Psoas muscle (tissue), 8 donors: ENCODE measurements at places on chromosomes 4 and X. TPM values are rescaled to one million over a fixed set of nuclear protein-coding genes. Genes with fewer than 3 reads are reported as not detected.

The HSFX1 gene
- 0.39 TPM for polyA plus RNA-seq

The PCDH7 gene
- 0.06 TPM for polyA plus RNA-seq

DNA sequence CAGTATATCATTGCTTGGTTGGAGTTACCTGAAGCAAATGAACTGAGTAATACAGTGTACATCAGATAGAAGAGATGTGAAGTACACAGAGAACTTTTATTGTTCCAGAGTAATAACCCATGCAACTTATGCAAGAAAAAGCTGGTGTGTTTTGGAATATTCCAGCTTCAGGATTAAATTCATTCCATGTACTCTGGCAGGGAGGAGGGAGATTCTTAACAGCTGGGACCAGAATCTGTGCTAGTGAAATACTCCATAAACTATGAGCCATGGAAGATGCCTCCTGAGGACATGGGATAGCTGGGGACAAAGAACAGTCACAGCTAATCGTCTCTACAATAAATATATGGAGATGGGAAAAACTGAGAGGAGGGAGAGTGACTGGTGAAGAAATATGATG, 101.6 kb upstream of the OTUD4 start:
- DNase-seq = no peak

The RASSF6 gene
- polyA plus RNA-seq = not detected

DNA sequence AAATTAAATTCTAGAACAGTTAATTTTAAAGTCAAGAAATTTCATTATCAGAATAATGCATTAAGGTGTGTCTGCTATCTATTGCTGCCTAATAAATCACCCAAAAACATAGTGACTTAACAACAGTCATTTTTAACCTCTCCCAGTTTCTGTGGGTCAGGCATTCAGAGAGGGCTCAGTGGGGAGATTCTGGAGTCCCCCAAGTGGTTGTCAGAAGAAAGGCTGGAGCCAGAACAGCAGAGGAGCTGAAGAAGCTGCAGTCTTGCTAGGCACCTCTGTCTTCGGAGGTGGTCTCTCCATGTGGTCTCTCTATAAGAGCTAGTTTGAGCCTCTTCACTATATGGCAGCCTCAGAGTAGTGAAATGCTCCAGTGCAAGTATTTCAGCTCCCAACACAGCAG, 9.3 kb upstream of the HOPX start:
- DNase-seq = no peak

GRCh38 chr4:173168396-173169177, at the start of gene GALNT7:
GALNT7 (plus strand) TSS chr4:173168811; CDS start chr4:173168836, 25 bp downstream.
- DNase-seq = peak; percentile 71

The AMTN gene
- not detected for polyA plus RNA-seq

The TLR6 gene
- 0.12 TPM for polyA plus RNA-seq

DNA sequence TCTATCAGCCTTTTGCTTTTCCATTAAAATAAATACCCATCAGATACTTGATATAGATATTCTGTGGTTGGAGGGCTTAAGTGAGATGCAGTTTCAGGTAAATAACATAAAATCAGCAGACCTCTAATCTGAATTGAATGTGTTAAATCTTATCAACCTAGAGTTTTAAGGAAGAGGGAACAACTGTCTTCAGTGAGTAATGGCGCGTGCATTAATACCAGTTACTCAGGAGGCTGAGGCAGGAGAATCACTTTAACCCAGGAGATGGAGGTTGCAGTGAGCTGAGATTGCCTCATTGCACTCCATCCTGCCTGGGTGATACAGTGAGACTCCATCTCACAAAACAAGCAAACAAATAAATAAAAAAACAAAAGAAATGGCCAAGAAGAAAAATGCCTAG, 54.3 kb downstream of the FAT4 start:
- no peak for DNase-seq

DNA sequence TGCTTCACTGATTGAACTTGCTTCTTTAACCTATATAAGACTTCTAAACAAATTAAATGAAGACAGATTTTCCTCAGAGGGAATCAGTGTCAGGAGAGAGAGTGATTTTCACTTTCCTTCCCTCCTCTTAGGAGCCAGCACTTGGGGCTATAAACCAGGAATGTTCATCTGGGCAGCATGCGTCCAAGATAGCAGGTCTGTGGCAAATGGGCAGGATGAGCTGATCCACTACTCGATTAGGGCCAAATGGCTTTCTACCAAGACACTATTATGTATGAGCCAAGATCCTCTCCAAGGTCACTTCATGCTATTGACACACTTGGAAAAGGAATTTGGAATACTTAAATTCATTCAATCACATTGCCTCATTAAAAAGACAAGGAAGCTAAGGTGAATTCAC, 203.9 kb upstream of the GRID2 start:
- no peak for DNase-seq

- DNase-seq = no peak
These were observed 81.5 kb upstream of the EGFL6 start for GRCh38 chrX:13487731-13488505.

GRCh38 chr4:39353478-39354253, 12.5 kb downstream of the RFC1 start:
- DNase-seq = no peak

The SLC35A2 gene
- polyA plus RNA-seq = 13.2 TPM

The BRS3 gene
- not detected for polyA plus RNA-seq

- no peak for DNase-seq
These were observed 47.8 kb downstream of the CORIN start for GRCh38 chr4:47790105-47790504.

The RAB33A gene
- 0.16 TPM for polyA plus RNA-seq

GRCh38 chr4:152245680-152246079, 290.2 kb downstream of the FBXW7 start:
- DNase-seq = no peak

- no peak for DNase-seq
These were observed 1.3 kb downstream of the PKD2 start for GRCh38 chr4:88008743-88009171.

The UNC5C gene
- polyA plus RNA-seq = 0.04 TPM

DNA sequence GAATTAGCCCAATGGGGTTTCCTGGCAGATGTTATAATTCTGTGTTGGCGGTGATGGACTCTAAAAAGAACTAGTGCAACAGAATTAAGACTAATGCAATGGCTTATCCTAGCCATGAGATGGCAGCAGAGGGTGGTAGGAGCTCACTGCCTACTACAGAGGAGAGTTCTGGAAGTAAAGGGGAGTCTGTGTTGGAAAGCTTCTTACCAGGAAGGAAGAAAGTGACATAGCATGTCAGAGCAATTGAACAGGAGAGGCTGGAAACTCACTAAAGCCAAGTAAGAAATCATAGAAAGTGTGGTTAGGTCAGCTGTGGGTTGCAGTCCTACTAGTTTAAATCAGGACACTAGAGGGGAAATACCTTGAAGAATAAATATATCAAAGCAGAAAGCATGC, 6.3 kb upstream of the TRPC5OS start:
- no peak for DNase-seq

DNA sequence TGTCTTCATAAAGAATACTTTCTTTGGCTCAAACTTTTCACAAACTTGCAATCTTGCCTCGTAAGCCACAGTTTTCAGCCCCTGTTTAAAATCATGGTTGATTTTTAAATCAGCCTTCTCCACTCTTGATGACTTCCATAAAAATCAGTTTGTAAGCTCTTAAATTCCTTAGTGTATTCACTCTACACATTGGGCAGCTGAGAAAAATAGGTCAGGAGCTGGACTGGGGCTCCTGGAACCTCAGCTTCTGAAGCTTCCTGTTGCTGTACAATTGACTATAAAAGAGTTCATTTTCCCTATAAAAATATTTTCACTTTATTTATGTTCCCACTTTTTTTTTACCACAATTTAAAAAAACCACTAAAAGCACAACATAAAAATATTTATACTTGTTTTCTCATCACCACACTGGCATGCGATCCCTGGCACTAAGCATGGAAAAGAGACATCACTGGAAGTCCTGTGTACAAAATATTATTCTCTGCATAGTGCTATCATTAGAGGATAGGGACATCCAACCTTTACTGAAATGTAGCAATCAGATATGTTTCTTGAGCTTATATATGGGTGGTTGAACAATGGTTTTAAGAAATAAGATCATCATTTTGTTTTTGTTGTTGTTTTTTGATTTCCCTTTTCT, 345.7 kb downstream of the FBXO8 start:
- DNase-seq = no peak

DNA sequence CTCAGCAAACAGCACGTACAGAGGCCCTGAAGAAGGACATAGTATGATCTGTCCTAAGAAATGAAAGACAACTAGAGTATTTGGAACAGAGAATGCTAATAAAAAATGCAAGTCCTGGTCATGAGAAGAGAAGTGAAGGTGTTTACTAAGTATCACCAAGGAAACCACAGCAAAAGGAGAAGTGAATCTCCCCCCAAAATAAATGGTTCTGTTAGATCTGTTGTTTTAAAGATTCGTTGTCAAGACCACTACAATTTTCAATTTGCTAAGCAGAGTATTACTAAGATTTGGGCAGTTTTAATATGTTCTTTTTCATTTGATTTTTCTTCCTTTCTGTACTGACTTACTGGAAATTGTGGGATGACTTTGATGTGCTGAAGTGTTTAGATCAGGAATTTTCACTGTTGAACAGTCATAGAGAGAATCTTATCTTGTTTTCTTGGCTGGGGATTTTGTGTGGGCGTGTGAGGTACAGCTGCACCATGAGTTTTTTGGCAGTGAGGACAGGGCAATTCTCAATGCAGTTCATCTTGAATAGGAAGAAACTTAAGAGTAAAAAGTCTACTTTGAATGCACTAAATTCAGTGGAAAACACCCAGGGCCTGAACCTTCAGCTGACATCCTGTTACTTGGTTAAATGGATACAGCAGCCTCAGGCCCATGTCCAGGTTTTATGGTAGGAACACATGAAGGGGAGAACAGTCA, 132.2 kb downstream of the STIM2 start:
- no peak for DNase-seq

The L1CAM gene
- polyA plus RNA-seq = 0.46 TPM

- no peak for DNase-seq
These were observed 101.1 kb upstream of the SHISA3 start for GRCh38 chr4:42296196-42296595.

The ZNF711 gene
- 0.39 TPM for polyA plus RNA-seq

- no peak for DNase-seq
These were observed 18.3 kb downstream of the GAB1 start for GRCh38 chr4:143354990-143355389.

DNA sequence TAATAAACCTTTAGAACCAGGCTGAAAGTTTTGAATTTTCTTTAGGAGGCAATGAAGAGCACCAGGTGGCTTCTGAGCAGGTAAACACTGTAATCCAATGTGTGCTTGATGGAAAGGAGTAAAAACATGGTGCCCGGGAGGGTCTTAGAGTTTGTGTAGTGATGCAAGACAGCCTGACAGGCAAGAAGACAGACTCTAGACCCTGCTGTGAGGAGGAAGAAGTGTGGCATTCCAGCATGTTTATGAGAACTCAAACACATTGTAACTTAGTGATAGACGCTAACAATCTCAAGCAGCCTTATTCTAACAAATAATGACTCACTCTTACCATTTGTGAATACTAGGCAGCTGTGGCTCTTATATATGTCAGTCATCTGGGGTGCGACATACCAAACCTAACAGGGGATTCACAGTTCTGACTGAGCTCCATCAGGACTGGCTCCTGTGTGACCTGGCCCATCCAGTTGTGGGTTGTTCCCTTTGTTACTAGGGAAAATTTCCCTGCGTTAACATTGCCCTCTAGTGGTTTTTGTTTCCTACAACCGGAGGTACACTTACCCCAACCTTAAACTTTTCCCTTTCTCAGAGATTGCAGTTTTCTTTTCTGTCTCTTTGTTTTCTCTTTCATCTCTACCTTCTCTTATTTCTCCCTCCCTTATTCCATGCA, 53.8 kb downstream of the VSIG4 start:
- DNase-seq = no peak

DNA sequence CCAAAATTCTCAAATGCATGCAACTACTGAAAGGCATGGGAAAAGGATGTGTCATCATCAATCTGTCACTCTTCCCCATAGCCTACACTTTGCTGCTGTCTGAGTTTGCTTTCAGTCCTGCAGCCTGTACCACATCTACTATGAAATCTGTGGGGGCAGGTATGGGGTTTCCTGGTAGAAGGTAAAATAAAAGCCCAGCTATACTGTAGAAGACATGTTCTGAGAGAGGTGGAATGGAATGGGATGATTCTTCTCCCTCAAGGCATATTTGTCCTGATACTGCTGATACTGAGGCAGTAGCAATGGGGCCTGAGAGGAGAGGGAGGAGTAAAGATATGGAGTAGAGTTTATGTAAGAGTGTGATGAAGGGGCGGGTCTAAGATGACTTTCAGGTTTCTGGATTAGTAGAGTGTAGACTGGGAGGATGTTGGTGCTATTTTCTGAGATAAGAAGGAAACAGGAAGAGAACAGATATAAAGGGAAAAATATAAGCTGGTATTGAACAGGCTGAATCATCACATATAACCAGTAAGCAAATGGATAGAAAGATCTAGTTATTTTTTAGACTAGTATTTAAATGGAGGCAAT, 38.7 kb upstream of the GYPA start:
- DNase-seq = no peak

- no peak for DNase-seq
These were observed 569 bp downstream of the DCK start for GRCh38 chr4:70994069-70994366.

The PDGFRA gene
- 3.6 TPM for polyA plus RNA-seq

- DNase-seq = no peak
These were observed 16.4 kb downstream of the FGF2 start for GRCh38 chr4:122842984-122843531.
